ENCODE measurements at places on chromosomes 7 and 10.

GRCh38 chr10:93384006-93384405, 98.1 kb downstream of the MYOF start:
- DNase-seq = no peak

DNA sequence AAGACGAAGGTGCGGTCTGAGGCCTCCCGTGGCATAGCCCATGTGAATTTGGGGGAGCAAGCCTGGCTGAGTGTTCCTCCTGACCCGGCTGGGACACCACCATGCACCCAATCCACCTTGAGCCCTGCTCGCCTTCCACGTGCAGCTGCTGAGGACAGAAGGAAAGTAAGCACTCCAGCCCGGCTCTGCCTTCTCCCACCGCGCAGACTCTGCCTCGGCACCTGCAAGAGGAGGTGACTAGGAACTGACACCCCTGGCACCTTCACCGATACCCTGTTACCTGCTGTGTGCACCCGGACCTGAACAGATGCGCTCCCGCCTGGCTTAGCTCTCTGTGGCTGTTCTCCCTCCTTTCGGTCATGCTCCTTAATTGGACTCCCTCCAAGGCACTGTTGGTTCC, 57.0 kb upstream of the OPN4 start:
- DNase-seq = no peak

- DNase-seq = no peak
These were observed 15.8 kb downstream of the DPY19L1 start for GRCh38 chr7:35021445-35021844.

DNA sequence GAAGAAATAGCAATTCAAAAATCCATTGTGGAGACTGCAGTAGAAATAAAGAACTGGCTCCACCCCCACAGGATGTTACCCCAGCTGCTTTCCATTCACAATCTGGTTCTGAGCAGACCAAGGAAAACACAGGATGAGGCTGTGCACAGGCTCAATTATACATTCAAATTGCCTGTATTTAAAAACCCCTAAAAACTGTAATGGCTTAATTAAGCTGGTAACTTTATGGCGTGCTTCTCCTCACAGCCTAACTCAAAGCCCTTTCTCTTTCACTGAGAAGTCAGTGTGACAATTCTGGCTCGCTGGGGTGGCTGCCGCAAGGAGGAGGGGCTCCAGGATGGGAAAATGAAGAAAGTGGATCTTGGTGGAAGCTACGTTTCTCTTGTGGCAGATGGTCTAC, 1191.1 kb downstream of the SORCS1 start:
- no peak for DNase-seq

GRCh38 chr10:55220975-55221374, 419.9 kb upstream of the PCDH15 start:
- no peak for DNase-seq

GRCh38 chr10:13117841-13118783, 18.1 kb downstream of the OPTN start:
- no peak for DNase-seq

DNA sequence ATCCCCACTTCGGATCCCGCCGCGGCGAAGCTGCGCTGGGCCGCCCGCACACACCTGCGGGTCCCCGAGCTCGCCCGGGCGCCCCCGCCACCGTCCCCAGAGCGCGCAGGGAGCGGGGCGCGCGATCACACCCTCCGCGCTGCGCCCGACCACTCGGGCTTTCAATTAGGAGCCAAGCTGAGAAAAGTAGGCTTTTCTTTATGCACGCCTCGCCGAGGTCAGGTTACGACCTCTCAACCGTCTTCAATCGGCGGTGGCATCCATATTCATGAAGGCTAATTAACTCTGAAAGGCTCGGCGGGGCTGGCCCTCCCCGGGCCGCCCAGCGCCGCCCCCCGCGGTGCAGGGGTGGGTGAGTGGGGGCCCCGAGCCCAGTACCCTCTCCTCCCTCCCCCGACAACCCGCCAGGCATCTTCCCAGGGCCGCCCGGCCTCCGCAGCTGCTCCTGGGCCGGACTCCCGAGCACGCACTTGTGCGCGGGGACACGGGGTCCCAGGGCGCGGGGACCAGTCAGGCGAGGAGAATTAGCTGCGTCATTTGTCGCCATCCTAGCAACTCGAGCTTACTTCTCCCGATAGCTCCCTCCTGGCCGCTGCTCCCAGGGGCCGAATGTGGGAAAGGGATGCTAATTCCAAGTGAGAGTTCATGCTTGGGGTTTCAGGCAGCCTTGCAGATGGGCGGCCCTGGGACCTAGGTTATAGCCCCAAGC, 155.5 kb upstream of the LYZL2 start:
- DNase-seq = peak; percentile 8

DNA sequence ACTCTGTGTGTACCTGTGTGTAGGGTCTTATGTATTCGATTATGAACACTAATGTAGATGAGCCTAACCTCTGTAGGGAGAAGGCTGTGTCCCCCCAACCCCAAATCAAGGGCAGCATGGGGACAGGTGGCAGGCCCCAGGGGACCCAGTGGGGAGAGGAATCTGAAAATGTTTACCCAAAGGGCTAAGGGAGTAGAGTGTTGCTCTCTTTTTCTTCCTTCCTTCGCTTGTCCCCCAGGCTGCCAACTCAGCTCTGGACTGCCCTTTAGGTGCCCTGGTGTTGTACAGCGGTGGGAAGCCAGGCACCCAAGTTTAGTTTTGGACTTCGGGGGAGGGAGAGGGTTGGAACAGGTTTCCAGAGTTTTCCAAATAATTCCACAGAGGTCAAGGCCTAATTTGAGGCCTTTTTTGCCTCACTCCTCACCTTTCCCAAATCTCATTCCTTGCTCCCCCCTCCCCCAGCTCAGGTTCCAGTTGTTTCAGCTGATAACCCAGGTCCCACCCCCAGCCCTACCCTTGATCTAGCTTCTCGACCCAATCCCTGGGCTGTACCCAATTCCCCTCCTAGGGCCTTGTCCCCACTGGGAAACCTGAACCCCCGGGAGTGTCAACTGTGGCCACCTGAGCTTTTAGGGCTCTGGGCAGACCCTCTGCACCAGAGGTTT, 9.1 kb upstream of the PAX2 start:
- no peak for DNase-seq

DNA sequence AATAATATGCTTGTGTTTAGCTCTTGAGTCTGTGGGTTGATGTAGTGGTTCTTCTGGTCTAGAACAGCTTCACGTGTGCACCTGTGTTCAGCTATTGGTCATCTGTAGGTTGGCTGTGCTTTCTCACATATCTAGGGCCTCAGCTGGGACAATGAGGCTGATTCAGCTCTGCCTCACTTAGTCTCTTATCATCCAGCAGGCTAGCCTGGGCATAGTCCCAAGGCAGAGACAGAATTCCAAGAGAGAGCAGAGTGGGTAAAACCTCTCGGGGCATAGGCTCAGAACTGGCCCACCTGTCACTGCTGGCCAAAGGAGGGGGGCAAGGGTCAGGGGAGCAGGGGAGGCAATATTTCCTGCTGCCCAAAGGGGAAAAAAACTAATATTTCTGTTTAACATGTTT, 32.0 kb upstream of the MXI1 start:
- no peak for DNase-seq

DNA sequence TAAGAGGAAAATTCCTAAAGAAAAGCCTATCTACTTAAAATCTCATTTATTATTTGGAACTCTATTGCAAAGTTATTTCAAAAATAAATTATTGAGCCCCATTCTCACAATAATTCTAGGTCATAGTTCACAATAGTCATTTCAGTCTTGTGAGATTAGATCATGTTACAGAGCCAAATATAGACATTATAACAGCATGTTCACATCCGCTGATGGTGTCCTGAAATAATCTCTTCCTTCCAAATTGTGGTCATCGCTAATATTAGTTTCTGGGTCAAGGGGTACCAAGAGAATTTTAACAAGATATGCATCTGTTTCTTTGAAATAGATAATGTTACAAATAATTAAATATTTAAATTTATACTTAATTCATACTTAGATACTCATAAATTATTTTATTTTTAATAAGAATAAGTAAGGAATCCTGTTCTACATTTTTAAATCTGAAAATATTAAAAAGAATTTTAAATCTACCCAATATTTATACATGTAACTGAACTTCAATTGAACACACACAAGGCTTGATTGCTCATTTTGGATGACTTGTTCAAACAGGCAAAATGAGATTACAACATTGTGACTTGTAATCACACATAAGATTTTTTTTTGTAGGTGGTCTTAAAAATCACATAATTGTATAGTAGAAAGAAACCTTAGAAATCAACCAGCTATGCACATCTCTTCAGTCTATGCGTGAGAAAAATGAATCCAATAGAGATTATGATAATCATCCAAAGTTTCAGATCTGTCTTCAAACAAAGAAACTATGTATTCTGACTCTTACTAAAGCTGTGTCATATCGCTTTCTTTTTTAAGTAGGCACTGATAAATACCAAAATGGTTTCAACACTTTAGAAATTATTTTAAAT, 13.1 kb downstream of the GNAT3 start:
- DNase-seq = no peak

DNA sequence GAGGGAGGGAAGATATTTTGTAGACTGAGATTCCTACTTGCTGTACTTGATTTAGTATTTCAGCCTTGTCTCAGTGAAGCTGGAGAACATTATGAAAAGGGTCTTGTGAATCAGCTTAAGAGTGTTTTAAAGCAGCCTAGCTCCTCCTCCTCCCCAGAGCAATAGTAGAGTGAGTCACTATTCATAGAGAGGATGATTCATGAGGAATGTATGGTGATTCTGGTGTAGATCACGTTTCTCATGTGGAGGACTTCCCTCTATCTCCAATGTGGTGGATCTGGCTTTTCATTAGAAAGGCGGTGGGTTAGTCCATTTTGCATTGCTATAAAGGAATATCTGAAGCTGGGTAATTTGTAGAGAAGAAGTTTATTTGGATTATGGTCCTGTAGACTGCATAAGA, 340.1 kb upstream of the CHRM2 start:
- no peak for DNase-seq

GRCh38 chr10:14838582-14839304, 637 bp downstream of the HSPA14 start:
- DNase-seq = no peak

GRCh38 chr7:12389089-12389700, 14.5 kb downstream of the VWDE start:
- DNase-seq = peak; percentile 23

GRCh38 chr7:18413447-18413846, 82.1 kb upstream of the HDAC9 start:
- DNase-seq = no peak

- DNase-seq = no peak
These were observed 8.8 kb upstream of the ZNF503 start for GRCh38 chr10:75410132-75411005.

DNA sequence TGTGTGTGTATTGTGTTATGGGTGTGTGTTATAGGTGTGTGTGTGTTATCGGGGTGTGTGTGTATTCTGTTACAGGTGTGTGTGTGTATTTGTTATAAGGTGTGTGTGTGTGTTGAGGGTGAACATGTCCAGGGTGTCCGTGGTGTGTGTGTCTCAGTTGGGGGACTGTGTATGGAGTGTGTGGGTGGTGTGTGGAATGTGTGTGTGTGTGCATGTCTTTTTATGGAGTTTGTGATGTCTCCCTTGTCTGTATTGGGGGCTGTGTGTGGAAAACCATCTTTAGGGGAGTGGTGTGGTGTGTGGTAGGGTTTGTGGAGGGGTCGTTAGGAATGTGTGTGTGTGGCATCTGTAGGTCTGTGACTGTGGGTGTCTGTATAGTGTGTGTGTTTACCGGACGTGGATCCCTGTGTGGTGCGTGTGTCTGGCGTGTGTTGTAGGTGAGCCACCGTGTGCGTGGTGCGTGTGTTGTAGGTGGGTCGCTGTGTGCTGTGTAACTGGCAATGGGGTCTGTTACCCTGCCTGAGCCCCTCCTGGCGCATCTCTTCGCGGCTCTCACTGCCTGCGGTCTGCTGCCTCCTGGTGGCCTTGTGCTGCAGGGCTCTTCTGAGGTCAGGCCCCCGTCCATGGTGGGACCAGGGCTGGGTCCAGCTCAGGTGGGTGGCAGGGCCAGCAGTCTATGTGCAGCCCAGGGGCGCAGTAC, 61.7 kb downstream of the PALD1 start:
- no peak for DNase-seq

GRCh38 chr10:5743736-5744135, 59.1 kb downstream of the TASOR2 start:
- DNase-seq = no peak

DNA sequence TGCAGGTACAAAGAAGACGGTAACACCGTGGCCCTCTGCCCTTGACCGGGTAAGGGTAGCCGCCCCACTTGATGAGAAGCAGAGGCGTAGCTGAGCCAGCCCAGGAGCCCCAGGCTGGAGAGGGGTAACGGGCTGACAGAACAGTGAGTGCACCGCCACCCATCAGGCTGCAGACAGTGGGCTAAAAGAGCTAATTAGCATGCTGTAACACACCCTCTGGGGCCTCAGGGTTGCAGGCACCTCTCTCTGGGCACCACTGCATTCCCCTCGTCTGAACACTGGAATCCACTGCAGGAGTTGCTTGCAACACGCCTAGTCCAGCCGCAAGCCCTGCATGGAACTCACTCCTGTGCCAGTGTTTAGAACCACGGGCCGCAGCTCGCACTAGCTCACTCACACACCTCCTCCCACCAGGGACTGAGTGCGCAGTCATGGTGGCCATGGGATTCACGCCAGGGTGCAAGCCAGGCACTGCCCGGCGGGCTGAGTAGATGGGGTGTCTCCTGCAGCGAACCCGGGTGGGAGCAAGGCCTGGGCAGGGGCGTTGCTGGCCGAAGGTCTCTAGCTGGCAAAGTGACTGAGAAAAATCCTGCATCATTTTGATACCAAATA, 36.1 kb downstream of the AGMO start:
- no peak for DNase-seq

- DNase-seq = no peak
These were observed 48.5 kb downstream of the HERPUD2 start for GRCh38 chr7:35646289-35647023.

GRCh38 chr7:141483044-141483443, 68.2 kb upstream of the AGK start:
- no peak for DNase-seq

- no peak for DNase-seq
These were observed 23.9 kb downstream of the SCD start for GRCh38 chr10:100370714-100371481.

- no peak for DNase-seq
These were observed 58.7 kb upstream of the GDF10 start for GRCh38 chr10:47241256-47241655.

- DNase-seq = no peak
These were observed 203.1 kb upstream of the PDE1C start for GRCh38 chr7:32273297-32273696.

DNA sequence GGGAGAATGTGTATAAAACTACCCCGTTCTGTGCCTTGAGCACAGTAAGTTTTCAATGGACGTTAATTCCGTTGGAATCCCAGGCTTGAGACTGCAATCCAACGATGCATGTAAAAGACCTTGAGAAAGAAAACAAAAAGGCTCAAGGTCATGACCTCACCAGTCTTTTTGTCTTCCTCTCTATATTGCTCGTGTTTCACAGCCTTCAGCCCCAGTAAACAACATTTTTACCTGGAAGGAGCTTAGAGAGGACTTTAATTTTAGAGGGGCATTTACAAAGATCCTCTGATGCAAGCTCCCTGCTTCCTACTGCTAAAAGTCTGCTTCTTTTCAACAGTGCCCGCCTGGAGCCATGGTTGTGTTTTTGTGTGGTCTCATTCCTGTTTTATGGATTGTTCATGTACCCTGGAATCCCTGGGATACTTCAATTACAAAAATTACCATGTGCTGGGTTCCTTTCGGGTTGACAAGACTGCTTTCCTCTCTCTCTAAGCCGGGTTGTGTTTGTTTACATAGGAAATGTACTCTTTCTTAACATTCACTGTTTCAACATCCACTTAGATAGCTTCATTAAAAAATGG, 320.1 kb upstream of the NFE2L3 start:
- DNase-seq = no peak

- peak; percentile 34 for DNase-seq
These were observed at the start of gene FEZF1 for GRCh38 chr7:122304319-122304975. FEZF1 (minus strand) TSS chr7:122304750; CDS start chr7:122304437, 313 bp downstream.
